Right renal pelvis (tissue), 4 donors: ENCODE measurements at places on chromosomes 5 and 9.

DNA sequence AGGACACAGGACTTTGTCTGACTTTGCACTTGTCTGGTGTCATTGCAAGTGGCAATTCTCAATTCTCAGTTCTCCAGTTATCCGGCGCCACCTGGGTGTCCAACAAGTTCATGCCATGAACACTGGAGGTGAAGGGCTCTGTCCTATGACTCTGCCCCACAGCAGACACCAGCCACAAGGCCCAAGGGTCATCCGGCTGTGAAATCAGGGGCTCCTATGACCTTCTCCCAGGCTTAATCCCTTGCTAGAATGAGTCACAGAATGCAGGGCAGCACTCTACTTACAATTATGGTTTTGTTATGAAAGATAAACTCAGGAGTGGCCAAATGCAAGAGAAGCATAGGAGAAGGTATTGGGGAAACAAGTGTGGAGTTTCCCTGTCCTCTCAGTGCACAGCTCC is 392.0 kb downstream of the GADD45G start:
- DNase-seq, result no peak

- DNase-seq, result no peak
Measured at GRCh38 chr9:75084081-75084672, 3.8 kb downstream of the NMRK1 start.

DNA sequence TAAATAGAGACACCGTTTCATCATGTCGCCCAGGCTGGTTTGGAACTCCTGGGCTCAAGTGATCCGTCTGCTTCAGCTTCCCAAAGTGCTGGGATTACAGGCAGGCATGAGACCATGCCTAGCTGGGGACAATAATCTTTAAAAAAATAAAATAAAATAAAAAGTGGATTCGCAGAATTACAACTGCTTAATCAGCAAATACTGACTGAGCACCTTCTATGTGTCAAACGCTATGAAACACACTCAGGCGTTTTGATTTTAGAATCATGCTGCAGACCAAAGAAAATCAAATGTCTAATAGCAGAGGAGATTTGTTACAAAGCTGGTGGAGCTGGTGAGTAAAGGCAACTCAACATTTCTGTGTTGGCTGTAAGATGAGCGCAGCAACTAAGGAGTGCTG is 22.7 kb upstream of the SH3RF2 start:
- DNase-seq, result no peak

DNA sequence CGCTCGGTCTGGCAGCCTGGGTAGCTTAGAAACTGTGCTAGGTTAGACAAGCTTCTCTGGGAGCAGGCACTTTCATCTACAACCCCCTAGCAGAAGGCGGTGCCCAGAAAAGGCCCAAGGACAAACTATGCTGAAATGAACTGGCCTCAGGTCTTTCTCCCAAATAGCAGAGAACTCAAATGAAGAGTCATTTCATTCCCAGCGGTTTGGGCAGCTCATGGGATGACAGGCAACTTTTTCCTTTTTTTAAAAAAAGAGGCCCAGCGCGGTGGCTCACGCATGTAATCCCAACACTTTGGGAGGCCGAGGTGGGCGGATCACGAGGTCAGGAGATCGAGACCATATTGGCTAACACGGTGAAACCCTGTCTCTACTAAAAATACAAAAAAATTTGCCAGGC is 2.5 kb downstream of the RAPGEF1 start:
- DNase-seq, result no peak

DNA sequence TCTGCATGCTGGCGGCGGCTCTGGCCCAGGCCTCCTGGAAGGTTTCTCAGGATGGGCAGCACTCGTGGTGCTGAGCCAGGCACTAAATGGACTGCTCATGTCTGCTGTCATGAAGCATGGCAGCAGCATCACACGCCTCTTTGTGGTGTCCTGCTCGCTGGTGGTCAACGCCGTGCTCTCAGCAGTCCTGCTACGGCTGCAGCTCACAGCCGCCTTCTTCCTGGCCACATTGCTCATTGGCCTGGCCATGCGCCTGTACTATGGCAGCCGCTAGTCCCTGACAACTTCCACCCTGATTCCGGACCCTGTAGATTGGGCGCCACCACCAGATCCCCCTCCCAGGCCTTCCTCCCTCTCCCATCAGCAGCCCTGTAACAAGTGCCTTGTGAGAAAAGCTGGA is 3.2 kb downstream of the SLC35A4 start:
- DNase-seq, result no peak

DNA sequence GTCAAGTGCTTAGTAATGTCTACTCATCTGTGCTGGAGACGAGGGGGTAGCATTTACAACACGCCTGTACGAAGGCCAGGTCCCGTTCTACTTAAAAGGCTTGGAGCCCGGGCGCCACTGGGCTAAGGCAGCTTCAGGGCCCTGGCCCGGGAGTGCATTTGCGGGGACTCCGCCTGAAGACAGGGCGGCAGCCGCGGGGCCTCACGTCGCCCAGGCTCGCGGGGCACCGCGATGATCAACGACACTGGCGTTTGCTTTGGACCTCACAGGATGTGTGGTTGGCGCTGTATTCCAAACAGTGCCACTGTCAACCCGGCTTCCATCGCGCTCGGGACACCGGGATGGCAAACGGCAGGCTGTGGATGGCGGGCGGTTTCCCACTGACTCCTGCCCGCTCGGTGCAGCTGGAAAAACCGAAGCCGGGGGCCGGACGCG is 1.1 kb upstream of the TENT4A start:
- DNase-seq, result no peak

DNA sequence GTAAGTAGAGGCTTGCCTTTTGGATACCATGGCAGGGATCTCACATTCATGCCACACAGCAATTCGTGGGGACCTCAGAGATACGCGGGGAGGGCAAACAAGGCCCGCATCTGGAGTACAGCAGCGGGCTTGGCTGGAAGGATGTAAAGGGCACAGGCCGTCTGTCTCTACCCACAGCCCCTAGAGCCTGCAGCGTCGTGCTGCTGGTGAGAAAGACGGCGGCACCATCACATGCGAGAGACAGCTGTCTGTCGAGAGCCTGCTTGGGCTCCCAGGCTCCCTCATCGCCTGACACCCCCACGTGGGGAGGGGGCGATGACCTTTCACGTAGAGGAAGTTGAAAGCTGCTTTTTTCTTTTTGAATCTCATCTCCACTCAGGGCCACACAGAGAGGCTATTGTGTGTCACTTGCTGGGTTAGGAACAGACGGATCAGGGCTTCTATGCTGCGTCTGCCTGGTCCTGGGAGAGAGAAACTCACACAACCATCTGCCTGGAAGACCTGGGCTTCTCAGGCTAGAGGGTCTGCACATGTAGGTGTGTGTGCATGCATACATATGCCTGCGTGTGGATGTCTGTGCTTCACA is 134.6 kb upstream of the PPP1R26 start:
- no peak for DNase-seq

DNA sequence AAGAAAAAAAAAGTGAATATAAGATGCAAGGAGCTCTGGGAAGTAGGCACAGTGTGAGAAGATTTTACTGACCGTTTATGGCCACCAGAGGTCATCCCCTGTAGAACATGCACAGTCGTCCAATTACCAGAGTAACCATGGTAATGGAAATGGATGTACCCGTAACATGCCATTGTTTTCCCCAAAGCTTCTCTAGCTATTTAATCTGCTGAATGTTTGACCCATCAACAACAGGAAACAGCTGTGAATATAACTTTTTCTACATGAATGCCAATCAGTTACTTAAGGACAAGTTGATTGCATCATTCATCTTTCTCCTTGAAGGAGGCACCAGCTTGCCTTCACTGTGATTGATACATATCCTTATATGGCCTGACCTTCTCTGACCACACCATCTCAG is 1967.0 kb upstream of the CDH9 start:
- DNase-seq, result no peak

DNA sequence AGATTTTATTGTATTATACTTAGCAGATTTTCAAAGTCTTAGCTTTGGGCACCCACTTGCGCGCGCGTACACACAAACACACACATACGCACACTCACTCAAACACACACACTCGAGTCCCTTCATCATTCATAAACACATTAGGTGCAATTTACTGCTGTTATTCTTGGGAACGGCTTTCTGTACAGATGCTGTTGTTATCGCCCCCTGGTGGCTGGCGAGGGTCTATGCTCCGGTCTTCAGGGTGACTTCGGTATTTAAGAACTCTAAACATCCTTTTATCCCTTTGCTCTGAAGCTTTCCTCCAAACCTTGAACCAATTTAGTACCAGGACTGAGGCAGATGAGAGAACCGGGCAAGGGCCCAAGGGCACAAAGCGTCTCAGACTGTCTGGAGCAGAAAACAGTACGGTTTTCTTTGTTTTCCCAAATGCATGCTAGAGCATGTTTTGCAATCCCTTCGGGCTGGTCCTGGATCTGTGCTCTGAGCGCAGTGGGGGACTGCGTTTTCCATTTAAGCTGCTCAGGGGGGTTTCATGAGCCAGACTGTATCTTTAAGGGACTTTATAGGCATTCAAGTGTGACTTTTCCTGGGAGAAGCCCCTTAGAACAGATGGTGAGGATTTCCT is 1.7 kb upstream of the SLIT3 start:
- peak; percentile 76 for DNase-seq

DNA sequence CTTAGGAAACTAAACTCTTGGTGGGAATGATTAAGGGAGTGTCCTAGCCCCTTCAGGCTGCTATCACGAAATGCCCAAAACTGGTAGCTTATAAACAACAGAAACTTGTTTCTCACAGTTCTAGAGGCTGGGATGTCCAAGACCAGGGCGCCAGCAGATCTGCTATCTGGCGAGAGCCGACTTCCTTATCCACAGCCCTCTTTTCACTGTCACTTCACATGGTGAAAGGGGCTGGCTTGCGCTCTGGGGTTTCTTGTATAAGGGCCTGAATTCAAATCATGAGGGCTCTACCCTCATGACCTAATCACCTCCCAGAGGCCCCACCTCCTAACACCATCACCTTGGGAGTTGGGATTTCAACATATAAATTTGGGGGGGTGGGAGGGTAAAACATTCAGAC is 49.1 kb downstream of the IPPK start:
- DNase-seq, result no peak

DNA sequence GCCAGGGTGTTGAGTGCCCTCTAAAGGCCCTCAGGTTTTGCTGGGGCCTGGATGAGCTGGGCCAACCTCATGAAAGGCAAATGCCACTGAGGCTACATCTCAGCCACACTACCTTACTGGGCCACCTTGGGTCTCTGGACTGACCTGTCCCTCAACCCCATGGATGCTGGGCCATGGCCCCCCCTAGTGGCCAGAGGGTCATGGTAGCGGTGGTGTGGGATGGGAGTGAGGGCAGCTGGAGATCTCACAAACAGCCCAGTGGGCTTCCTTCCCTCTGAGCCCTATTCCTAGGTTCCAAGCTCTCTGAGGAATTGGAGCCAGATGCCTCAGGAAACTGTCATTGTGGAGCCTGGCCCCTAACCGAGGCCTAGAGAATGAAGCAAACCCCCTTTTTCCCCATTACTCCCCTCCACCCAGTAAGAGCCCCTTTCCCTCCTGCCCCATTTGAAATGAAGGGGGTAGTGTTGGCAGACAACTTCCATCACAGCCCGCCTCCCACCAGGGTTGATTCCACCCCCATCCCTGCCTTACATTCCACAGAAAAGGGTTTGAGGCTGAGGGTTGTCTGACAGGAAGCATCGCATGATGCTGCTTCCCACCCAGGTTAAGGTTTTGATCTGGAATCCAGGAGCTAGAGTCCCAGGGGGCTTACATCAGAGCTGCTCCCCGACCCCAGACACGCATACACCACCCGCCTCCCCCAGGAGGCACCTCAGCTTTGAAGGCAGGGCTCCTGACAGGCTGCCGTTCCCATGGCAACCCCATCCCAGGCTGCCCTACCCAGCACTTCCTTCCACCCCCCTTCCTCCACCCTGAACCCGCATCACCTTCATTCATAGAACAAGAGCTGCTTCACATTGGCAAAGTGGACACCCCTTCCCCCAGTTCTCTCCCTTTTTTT is 63.9 kb downstream of the PCDH1 start:
- no peak for DNase-seq

DNA sequence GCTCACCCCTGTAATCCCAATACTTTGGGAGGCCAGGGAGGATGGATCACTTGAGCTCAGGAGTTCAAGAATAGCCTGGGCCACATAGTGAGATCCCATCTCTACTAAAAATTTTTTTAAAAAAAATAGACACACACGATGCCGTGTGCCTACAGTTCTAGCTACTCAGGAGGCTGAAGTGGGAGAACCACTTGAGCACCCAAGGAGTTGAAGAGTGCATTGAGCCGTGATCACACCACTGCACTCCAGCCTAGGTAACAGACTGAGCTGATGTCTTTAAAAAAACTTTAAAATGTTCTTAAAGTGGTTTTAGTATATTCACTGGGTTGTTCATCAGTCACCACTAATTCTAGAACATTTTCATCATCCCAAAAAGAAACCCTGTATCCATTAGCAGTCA is 51.9 kb upstream of the RNF38 start:
- DNase-seq, result no peak

DNA sequence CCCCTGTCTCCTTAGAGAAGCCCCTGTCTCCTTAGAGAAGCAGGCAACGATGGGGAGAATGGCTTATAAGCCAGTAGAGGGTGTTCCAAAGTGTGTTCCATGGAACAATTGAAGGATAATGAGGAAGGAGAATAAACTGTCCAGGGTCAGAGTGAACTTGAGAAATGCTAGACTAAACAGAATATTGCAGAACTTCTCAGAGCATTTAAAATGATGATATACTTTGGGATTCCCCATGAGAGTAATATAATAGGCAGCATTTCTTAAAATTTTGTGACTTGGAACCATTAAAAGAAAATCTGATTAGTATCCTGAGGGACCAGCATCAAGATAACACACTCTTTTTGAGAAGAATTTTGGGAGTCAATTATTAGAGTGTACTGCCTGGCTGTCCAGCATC is 116.8 kb downstream of the PBX3 start:
- no peak for DNase-seq

- DNase-seq, result no peak
Measured at GRCh38 chr5:1641041-1641440, 117.3 kb upstream of the LPCAT1 start.
